ENCODE measurements at places on chromosomes 13 and 19.

DNA sequence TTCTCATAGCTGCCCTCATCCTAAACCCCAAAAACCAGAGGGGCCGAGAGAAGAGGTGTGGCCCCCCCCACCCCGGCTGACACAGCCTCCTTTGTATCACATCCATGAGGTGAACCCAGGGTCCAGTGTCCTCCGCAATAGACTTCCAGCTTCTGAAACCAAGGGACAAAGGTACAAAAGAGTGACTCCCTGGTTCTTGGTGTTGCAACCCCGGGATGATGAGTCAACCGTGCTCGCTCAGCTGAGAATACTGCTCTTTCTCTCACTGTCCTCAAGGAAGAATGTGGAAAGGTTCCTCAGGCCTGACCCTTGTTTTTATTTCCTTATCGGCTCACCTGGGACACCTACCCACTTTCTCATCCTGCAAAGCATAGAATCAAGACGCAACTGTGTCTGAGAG lies 5.5 kb downstream of the SLC15A1 start:
- DNase-seq, result peak; percentile 22

DNA sequence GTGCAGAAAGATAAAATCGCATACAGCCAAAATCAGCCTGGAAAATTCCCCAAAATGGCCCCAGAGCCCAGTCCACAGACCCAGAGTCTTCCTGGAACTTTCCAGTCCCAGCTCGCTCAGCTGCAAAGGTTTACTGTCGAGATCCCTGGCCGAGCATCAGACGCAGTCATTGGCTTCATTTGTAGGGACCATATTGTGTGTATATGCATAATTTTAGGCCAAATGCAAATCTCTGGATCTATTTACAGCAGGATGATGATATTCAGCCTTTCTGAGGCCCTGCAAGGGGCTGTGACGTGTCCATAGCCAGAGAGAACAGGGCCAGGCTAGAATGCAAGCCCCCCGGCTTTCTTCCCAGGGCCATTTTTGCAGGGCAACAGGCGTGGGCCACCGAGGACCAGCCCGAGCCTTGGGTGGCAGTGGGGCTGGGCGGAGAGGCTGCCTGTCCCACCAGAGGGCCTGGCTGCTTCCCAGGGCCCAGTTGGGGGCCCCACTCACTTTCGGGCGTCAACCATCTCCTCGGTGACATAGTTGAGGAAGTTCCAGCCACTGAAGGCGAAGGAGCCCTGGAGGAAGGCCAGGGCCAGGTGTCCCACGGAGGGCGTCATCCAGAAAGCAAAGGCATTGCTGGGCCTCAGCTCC lies 13.7 kb downstream of the SLC7A10 start:
- no peak for DNase-seq

DNA sequence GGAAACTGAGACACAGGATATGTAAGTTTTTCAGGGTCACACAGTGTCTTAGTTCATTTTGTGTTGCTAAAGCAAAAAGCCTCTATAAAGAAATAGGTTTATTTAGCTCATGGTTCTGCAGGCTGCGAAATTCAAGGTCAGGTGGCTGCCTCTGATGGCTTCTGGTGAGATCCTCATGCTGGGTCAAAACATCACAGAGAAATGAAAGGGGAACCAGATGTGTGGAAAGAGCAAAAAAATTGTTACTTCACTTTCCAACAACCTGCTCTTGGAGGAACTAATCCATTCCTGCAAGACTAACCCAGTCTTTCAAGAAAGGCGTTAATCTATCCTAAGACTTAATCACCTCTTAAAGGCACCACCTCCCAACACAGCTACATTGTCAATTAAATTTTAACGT lies 64.2 kb upstream of the UBL3 start:
- DNase-seq, result no peak

DNA sequence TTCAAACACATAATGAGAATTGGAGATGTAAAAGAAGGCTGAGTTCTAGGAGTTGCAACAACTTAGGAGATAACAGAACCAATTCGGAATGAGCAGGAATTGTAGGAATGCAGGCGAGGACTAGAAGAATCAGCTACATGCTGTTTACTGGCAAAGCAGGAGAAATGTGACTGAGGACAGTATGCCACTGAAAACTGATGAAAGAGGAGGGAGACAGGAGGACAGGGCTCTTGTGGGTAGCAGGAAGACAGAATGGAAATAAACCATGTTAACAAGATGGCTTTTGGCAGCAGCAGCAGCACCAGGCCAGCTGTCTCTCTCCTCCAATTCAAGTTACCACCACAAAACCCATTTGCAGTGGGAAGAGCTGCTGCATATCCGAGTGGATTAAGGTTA lies 91.0 kb upstream of the SLC15A1 start:
- DNase-seq, result no peak

GRCh38 chr19:48501494-48502349 lies 9.9 kb downstream of the LMTK3 start:
- DNase-seq, result peak; percentile 36

GRCh38 chr13:45907503-45907902 lies 56.0 kb upstream of the SIAH3 start:
- no peak for DNase-seq

GRCh38 chr13:114151565-114152284 lies 19.3 kb upstream of the RASA3 start:
- no peak for DNase-seq

DNA sequence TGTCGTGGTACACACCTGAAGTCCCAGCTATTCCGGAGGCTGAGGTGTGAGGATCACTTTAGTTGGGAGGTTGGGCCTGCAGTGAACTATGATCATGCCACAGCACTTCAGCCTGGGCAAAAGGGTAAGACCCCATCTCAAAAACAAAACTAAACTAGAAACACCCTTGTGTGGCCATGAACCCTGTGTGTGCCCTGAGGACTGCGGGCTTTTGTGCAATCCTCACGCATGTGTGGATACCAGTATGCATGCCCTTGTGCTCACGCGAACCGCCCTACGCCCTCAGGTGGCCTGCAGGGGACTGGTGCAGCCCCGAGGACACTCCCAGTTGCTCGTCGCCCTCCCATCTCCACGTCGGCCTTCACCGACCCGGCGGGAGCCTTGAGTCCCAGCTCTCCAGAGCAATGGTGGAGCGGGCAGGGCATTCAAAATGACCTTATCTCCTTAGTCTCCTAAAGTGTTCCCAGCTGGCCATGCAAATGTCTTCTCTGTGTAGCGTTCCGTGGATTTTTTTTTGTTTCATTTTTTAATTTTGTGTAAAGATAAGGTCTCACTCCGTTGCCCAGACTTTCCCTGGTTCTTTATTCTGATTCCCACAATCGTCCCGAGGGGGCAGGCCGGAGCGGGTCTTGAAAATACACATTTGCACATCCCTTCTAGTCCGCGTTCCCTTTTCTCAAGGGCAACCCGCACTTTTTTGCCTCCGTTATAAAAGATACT lies 868 bp upstream of the EGLN2 start:
- peak; percentile 79 for DNase-seq

- no peak for DNase-seq
Measured at GRCh38 chr13:20331419-20331818, 99.3 kb upstream of the GJB6 start.

DNA sequence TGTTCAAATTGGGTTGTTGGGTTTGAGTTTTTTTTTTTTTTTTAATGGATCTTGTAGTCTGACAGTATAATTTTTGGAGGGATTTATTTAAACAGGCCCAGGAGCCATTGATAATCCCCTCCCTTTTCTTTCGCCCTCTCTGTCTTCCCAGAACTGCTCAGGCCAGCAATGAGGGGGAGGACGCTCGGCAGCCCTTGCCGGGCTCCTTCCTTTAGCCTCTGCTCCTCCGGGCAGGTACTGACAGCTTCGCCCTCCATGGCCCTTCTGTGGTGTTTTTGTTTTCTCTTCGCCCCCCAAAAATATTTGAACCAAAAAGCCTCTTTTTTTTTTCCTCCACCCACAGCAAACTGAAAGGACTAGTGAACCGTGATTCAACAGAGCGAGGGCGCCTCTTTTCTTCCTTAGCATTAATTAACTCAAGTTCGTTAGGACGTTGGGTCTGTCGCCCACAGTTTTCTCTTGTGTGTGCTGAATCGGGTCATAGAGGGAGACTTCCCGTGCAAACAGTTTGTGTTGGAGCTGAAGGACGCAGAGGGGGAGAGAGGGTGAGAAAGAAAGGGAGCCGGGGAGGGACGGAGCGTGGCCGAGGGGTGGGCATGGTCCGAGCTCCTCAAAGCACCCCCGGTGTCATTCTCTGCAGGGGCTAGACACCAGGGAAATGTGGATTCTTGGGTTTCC lies 21.5 kb downstream of the NFIX start:
- DNase-seq, result peak; percentile 46

GRCh38 chr19:7909471-7910067 lies 5.1 kb upstream of the TGFBR3L start:
- no peak for DNase-seq

GRCh38 chr19:934865-935479 lies 9.1 kb downstream of the ARID3A start:
- DNase-seq, result peak; percentile 45

DNA sequence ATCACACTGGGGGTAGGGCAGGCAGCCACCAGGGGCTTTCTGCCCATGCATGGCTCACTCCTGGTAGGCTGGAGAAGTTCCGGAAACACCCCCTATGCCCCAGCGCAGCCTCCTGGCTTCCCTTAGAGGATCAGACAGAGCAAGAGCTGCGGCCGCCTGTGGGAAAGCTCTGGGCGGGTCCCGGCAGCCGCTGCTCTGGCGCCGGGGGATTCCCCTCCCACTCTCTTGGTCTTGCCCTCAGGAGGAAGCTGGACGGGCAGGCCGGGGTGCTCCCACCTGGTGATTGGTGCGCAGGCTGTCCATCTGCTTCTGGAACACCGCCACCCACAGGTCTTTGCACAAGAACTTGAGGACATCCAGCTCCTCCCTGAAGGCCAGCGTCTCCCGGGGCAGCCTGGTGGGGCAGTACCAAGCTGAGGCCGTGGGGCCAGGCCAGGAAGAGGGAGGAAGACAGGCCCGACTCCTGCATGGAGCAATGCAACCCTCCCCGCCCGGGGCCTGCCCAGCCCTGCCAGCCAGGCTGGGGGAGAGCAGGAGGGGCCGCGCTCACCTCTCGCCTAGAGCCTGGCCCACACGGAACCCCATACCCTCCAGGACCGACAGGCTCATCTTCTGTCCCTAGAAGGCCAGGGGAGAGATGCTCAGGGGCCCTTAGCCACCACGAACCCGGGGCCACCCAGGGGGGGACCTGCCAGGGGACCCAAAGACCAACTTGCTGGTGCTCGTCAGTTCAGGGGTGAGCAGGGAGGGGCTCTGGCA lies 4.0 kb upstream of the NKPD1 start:
- DNase-seq, result no peak

DNA sequence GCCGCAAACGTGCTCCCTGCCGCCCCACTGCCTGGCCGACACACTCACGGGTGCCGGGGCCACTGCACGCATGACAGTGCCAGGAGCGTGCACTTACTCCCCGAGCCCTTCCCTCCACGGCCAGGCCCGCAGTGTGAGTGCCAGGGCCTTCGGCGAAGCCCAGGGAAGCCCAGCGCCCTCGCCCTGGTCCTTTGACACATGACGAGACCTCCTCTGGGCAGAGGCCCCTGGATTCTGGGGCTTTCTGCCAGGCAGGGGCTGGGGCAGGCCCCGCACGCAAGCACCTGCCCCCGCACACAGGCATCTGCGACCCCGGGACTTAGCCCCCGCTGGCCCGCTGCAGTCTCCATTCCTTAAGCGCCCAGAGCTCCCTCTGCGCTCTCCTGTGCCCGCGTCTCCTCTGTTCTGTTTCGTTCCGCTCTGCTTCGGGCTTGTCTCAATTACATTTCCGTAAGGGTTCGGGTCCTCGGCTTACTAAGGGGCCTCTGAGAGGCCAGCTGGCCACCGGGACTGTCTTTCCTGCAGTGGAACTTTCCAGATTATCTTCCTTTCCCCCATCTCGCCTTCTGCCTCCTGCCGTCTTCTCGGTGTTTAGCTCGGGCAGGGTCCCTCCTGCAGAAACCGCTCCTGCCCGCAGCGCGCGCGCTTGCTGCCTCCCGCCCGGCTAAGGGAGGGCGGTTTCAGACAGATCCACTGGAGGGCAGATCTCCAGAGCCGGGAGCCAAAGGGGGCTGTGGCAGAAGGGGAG lies 98.8 kb downstream of the ING1 start:
- DNase-seq, result no peak

DNA sequence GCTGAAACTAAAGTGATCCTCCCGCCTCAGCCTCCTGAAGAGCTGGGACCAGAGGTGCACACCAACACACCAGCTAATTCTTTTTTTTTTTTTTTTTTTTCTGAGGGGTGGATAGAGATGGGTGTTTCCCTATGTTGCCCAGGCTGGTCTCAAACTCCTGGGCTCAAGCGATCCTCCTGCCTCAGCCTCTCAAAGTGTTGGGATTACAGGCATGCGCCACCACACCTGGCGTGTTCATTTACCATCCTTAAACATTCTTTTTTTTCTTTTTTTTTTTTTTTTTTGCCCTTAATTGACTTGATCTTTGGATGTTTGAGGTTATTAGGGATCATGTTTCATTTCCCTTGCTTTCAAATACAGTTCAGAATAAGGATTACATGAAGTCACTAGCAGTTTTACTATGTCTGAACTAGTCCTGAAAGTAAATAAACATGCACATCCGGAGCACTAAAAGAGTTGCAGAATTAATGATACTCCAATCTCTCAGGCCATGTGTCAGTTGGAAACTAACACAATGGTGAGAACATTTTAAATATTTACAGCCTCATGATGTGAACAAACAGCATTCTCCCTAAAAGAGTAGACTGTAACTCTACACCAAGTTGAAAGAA lies 10.2 kb downstream of the UTP14C start:
- DNase-seq, result no peak

GRCh38 chr13:60584976-60585375 lies 188.0 kb downstream of the TDRD3 start:
- DNase-seq, result peak; percentile 2

GRCh38 chr13:72565893-72566292 lies 161.5 kb downstream of the MZT1 start:
- peak; percentile 10 for DNase-seq

DNA sequence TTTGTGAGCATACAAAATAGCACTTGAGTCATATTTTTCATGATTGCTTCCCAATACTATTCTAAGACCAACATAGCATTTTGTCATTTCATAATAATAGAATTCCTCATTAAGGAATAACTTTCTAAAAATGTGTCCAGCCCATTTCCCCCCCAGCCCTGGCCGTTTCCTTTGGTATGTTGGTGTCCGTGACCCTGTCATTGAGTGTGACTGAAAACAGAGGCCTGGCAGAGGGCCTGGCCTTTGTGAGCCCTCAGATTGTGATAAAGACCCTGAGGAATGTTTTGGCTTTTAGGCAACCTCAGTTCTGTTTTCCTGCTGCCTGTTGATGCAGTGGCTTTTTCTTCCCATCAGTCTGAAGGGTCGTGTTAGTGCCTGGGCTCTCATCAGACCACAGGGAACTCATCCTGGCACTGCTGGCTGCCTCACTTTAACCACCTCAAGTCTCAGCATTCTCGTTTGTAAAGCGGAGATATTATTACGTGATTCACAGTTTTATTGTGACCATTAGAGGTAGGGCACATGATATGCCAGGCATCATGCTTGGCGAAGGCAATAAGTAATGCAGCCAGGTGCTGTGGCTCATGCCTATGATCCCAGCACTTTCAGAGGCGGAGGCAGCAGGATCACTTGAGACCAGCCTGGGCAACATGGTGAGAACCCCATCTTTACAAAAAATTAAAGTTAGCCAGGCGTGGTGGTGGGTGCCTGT lies 13.8 kb downstream of the SPINT2 start:
- peak; percentile 70 for DNase-seq

DNA sequence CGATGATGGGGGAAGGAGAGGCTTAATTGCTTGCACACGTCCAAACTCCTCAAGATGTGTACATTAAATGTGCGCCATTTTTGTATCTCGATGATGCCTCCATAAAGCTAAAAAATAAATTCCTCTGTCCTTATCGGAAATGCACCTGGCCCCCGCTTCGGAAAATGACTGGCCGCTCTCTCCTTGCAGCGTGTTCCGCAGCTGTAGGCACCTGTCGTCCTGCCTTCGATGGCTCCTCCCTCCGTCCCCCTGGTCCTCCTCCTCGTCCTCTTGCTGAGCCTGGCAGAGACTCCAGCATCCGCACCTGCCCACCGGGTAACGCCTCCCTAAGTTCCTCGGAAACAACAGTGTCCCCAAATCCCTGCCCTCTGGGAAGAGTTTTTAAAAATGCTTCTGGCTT lies 1.1 kb downstream of the GALP start:
- no peak for DNase-seq

Data from M059J (cell line).